T-helper 17 cell (primary cell): ENCODE measurements at places on chromosomes 7 and 10. TPM values are rescaled to one million over a fixed set of nuclear protein-coding genes. Genes with fewer than 3 reads are reported as not detected.

The DPYSL4 gene
- total RNA-seq = 3.3 TPM

DNA sequence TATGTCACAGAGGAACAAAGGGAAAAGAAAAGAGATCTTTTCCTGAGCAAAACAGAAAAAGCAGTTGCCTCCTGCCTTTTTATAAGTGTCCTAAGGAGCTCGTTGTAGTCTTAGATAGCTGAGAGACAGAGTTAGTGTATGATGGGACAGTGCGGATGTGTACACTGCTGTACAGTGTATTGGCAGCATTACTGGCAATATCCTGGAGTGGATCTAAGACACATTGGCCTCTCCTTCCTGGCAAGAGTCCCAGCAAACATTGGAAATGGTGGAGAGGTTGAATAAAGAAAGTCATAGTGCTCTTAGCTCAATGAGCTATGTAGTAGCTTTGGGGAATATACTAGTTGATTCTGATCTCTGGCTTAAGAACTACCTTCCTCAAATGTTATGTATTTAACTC lies 22.7 kb downstream of the GARS1 start:
- no peak for DNase-seq

- no peak for DNase-seq
Measured at GRCh38 chr7:157329447-157329846, 7.4 kb upstream of the DNAJB6 start.

DNA sequence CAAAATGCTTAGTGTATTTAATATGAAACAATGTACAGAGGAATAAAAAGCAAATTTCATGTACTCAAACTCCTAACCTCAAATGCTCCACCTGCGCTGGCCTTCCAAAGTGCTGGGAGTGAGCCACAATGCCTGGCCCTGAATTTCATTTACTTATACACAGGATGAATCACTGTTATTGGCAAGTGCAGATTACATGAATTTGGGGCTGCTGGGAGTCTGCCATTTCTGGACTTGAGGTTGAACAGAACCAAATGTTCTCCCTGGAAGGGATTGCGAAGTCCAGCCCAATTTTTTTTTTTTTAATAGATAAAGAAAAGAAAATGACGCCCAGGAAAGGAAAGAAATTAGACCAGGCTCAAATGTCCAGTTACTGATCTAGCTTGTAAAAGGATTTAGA lies 6.8 kb upstream of the CSTF2T start:
- no peak for DNase-seq

The CALHM1 gene
- not detected for total RNA-seq

- no peak for DNase-seq
Measured at GRCh38 chr7:104955276-104955675, 58.7 kb upstream of the KMT2E start.

The COPG2 gene
- total RNA-seq = 7.6 TPM

GRCh38 chr7:81662531-81662930 lies 107.3 kb downstream of the HGF start:
- no peak for DNase-seq

The PRPS1L1 gene
- total RNA-seq = not detected

The C10orf143 gene
- 5.5 TPM for total RNA-seq

DNA sequence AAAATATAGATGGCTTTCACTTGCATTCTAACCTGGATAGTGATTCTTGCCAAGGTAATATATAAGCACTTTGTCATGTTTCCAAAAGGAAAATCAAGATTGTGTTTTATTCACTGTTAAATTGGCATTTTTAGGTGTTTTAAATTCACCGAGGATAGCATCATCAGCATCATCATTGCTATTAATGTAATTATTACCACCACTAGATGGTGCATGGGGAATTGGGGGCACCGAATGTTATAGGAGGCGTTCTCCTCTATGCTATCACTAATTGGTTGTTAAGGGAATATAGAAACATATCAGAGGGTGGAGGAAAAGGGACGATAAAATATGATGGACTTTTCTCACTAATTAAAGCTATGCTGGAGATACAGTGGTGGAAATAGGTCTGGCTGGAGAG lies 95.5 kb downstream of the CELF2 start:
- DNase-seq = no peak

The ASAH2 gene
- total RNA-seq = 2.5 TPM

The BTBD16 gene
- not detected for total RNA-seq
